ENCODE measurements at places on chromosomes 12 and 14.

- DNase-seq: no peak
Observed at GRCh38 chr12:64044191-64044590, 177.9 kb downstream of the KICS2 start.

DNA sequence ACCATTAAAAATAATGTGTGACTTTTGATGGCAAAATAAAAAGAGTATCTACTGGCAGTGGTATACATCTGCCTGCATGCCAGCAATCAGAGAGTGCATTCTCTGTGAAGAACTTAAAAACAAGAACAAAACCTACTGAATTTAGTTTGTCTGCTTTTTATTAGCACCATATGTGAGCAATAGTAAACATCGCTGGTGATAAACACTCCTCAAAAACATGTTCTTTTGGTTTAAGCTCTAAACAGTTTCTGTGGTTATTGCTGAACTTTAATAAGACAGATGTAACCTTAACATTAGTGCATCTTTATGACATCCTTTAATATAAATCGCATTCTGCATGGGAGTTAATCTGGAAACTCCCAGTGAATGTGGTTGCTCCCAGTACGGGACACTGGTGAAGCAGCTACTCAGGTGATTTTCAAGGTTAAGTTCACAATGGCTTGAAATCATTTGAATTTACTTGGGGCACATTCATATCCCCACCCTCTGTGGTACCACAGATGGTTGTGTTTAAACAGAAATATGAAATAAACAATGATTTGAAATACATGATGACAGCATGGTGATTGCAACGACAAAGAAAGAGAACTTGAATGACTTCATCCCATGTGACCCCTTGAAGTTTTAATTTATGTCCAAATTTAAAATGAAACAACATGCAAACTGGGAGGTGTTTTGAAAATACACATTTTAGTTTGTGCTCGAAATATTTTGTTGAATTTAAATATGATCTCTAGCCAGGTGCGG is 285.9 kb downstream of the FOXN3 start:
- no peak for DNase-seq

- no peak for DNase-seq
Observed at GRCh38 chr14:61645247-61645646, 50.1 kb upstream of the HIF1A start.

GRCh38 chr12:61523276-61523992 is 736.8 kb upstream of the USP15 start:
- DNase-seq: no peak

- no peak for DNase-seq
Observed at GRCh38 chr12:109346920-109347319, 780 bp upstream of the MYO1H start.

- no peak for DNase-seq
Observed at GRCh38 chr14:31118892-31119291, 88.7 kb downstream of the HECTD1 start.

GRCh38 chr14:80493620-80494019 is 282.3 kb upstream of the DIO2 start:
- DNase-seq: no peak

GRCh38 chr12:30067146-30067545 is 283.4 kb upstream of the TMTC1 start:
- DNase-seq: no peak

DNA sequence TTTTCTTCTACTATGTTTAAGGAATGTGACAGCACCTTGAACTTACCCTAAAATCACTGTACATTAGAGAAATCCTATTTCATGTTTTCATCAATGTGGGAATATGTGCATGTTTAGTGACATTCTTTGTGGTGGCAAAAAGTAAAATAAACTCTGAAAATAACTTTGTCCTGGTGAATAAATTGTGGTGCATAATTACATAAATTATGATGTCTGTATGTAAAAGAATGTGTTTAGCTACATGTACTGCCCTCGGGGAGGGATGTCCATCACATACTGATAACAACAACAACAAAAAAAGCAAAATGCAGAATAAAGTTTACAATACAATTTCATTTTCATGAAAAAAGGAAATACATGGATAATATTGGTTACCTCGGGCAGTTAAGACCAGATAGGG is 157.3 kb downstream of the METTL25 start:
- no peak for DNase-seq

DNA sequence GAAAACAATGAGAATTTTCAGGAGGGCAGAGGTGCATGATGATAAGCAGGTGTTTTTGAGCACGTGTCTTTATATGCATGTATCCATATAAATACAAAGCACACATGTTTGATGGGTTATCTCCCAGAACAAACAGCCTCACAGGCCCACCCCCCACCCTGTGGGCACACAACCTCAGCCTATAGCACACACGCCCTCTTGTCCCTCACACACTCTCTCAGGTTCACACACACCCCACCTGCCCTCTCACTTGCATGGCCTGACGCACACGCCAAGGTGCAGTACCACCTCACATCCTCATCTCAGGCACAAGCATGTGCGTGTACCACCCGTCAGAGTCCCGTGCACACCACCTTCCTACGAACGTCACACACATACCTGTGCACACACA is 8.6 kb upstream of the KRT8 start:
- no peak for DNase-seq

DNA sequence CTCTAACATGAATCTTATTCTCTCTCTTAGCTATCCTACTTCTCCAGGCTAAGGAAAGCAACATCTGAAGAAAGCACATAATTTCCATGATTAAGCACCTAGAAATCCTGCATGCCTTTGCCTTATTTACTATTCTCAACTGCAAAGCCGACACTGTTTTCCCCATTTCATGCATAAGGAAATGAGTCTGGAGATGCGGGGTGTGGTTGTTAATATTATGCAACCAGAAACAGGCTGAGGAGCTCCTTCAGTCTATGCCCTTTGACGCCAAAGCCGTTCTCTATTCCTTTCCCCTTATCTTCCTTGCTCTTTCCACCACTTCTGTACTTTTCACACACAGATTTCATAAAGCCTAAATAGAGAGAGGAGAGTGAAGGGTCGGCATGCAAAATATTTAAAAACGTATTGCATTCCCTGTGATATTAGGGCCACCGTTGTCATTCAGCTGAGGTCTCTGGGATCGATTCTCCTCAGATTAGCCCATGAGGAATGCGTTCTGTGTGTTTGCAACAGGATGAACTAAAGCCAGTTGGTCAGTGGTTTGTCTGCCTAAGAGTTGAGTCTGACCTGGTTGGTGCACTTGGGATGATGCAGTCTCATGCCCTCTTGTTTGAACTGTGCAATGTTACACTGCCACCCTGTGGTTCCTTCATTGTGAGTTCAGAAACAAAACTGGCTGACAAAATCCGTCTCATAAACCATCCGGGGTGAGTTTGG is 53.1 kb upstream of the PLEKHG7 start:
- DNase-seq: peak; percentile 27

- DNase-seq: no peak
Observed at GRCh38 chr12:120856980-120857379, 47.2 kb downstream of the SPPL3 start.

DNA sequence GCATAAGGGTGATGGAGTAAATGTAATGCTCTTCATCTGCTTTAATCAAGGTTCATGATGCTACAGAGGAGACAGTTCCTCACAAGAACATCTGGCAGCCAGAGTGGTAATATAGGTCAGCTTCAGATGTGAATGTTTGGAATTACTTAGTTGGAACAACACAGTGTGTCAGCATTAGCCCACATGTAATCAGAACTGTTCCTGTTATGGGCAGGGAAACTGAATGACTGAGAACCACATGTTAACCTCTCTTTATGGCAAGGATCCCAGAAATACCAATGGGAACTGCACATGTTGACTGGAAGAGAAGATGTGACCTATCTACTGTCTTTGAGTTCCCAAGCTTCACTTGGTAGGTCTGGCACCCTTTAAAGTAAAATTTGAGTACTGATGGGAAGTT is 390.1 kb upstream of the PDE3A start:
- no peak for DNase-seq

DNA sequence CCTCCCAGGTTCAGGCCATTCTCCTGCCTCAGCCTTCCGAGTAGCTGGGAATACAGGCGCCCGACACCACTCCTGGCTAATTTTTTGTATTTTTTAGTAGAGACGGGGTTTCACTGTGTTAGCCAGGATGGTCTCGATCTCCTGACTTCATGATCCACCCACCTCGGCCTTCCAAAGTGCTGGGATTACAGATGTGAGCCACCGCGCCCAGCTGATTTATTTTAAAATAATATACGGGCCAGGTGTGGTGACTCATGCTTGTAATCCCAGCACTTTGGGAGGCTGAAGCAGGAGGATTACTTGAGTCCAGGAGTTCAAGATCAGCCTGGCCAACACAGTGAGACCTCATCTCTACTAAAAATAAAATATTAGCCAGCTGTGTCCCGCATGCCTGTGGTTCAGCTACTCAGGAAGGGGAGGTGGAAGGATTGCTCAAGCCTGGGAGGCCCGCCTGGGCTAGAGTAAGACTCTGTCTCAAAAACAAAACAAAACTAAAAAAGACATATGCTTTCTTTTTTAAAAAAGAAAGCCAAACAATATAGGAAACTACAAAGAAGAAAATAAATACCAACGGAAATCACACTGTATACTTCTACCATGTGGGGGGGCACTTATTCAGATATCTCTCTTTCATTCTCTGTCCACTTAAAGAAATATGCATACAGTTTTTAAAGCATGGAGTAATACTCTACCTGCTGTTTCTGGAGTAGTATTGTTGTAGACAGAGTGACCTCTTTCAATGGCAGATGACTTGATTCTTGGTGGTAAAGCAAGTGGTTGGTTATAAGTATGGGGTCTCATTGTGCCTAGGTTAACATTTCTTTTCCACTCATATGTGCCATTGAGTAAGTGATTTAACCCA is 930 bp upstream of the MIA2 start:
- no peak for DNase-seq

- DNase-seq: no peak
Observed at GRCh38 chr12:11954181-11954580, 116.6 kb upstream of the BCL2L14 start.

DNA sequence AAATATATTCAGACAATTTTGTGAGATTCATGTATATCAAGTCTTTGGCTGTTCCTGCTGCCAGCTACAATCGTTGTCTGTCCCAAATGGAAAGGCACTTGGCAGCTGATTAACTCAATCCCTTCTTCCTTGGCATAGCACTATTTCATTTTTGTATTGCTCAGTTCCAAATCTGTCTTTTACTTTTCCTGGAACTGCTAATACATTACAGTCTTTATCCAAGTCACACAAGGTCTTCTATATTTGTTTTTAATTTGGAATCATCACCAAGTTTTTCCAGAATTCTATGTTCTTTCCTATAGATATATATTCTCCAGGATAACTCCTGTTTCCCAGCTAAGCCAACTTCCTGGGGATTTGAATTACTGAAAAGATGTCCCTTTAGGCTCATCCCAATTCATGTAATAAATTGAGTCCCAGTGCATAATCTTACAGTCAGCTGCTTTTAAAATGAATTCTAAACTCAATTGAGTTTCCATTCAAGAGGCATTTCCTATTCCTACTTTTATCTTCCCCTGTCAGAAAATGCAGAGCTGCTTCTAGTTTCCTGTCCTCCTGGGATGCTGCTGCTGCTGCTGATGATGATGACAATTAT is 45.9 kb downstream of the DYRK2 start:
- no peak for DNase-seq

- no peak for DNase-seq
Observed at GRCh38 chr12:110616471-110617115, 2.7 kb downstream of the TCTN1 start.

DNA sequence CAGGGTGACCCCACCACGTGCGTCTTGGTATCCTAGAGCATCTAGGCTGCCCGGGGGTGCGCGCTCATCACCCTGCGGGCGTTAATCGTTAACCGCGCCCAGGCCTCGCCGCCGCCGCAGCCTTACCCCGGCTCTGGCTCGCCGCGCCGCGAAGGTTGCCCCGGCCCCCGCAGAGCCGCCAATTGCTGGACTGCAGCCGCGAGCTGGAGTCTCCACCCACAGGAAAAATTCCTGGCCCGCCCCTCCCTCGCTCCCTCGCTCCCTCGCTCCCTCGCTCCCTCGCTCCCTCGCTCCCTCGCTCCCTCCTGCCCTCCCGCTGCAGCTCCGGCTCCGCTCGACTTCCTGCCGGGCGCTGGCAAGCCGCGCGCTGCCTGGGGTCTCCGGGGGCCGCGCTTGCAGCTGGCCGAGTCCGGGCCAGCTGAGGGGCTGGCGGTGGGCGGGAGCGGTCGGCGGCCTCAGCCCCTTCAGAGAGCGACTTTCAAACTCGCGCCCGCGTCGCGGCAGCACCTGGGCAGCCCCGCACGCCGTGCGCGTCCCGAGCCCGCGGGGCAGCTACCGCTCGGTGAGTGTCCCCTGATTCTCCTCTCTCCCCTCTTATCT is at the start of gene PLEKHG3:
Gene PLEKHG3, plus strand, starts transcription at position 282 of the 600 bp plus-strand sequence. CDS start 23,208 bp downstream, outside the sequence.
- no peak for DNase-seq

- DNase-seq: no peak
Observed at GRCh38 chr12:75478116-75478794, 2.3 kb upstream of the GLIPR1 start.

DNA sequence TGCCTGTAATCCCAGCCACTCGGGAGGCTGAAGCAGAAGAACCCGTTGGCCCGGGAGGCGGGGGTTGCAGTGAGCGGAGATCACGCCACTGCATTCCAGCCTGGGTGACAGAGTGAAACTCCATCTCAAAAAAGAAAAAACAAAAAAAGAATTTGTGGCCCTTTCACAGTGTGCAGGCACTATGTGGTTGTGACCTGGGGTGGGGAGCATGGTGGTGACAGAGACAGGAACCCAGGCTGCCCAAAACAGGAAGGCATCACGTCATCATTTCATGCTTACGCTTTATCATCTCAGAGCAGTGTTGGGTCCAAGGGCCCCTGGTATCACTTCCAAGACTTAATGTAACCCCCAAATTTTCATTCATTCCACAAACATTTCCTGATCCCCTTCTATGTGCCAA is 175.7 kb upstream of the GSC start:
- no peak for DNase-seq

- DNase-seq: no peak
Observed at GRCh38 chr12:127963933-127964332, 303.0 kb upstream of the TMEM132C start.

DNA sequence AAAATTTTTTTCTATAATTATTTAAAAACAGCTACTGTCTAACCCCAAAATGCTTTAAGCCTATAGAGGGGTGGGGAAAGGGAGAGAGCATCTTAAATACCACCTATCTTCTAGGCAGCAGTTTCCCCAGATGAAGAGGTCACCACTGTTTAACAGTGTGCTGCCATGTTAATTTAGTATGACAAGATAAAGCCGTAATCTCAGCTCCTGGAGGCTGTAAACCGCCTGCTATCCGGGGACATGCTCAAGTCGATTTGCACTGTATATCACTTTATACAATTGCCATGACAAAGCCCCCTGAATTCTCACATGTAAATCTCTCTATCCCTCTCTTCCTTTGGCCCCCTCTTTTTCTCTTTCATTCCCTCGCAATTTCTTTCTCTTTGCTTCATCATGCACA is 68.5 kb downstream of the SOX5 start:
- DNase-seq: no peak

- DNase-seq: no peak
Observed at GRCh38 chr14:35829449-35829848, 3.3 kb downstream of the BRMS1L start.

GRCh38 chr12:49889361-49890095 is 14.2 kb downstream of the FAIM2 start:
- DNase-seq: no peak

GRCh38 chr12:13425766-13426165 is 229.2 kb downstream of the EMP1 start:
- no peak for DNase-seq

GRCh38 chr14:95482627-95483308 is 33.7 kb downstream of the SYNE3 start:
- no peak for DNase-seq
